ENCODE measurements at places on chromosomes 11 and 22. TPM values are rescaled to one million over a fixed set of nuclear protein-coding genes. Genes with fewer than 3 reads are reported as not detected.
A peak's percentile ranks its signal among the peaks of the same experiment; 100 is the strongest.

DNA sequence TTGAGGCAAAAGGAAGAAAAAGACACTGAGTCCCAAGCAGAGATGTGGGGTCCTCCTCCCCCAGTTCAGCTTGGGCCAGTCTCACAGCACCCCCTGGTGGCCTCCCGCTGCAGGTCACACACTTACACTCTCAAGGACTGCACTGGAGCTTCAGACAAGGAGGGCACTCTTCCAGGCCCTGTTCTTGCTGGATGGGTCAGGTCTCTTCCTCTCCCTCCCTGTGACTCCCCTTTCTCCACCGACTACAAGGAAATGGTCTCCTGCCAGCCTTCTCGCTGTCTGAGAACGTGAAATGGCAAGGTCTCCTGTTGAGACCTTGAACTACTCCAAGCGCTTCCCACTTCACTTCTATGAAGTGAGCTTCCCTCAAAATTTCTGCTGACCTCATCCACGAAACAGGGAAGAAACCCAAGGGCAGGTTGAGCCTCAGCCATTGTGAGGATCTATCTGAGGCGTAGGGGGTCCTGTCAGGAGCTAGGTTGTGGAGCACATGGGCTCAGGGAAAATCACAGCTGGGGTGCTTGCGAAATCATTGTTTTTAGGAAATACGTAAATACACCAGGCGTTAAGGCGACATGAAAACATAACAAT lies 11.2 kb upstream of the IGLL1 start:
- peak; percentile 54 for DNase-seq

- DNase-seq: no peak
Measured at GRCh38 chr22:42799461-42800405, 57.3 kb downstream of the ARFGAP3 start.

The OR51I2 gene
- total RNA-seq: not detected

The ADM2 gene
- 0.18 TPM for total RNA-seq

The TCN1 gene
- total RNA-seq: not detected

GRCh38 chr11:126800009-126800408 lies 200.6 kb downstream of the KIRREL3 start:
- DNase-seq: peak; percentile 66

GRCh38 chr11:71574418-71574817 lies 8.3 kb downstream of the KRTAP5-11 start:
- no peak for DNase-seq

The ALDH3B1 gene
- total RNA-seq: 11.9 TPM

The LRRC32 gene
- 5.2 TPM for total RNA-seq

The GGTLC2 gene
- total RNA-seq: not detected

DNA sequence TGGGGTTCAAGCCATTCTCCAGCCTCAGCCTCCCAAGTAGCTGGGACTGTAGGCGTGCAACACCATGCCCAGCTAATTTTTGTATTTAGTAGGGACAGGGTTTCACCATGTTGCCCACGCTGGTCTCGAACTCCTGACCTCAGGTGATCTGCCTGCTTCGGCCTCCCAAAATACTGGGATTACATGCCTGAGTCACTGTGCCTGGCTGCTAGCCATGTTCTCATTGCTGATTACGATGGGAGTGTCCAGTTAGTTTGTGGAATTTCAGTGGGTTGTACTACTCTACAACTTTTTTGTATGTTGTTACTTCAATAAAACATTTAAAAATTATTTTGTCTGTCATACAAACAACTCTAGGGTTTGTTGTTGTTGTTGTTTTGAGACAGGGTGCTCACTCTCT lies 4.8 kb upstream of the VPS11 start:
- DNase-seq: peak; percentile 69

GRCh38 chr22:44316393-44317122 lies 3.8 kb upstream of the SHISAL1 start:
- no peak for DNase-seq

DNA sequence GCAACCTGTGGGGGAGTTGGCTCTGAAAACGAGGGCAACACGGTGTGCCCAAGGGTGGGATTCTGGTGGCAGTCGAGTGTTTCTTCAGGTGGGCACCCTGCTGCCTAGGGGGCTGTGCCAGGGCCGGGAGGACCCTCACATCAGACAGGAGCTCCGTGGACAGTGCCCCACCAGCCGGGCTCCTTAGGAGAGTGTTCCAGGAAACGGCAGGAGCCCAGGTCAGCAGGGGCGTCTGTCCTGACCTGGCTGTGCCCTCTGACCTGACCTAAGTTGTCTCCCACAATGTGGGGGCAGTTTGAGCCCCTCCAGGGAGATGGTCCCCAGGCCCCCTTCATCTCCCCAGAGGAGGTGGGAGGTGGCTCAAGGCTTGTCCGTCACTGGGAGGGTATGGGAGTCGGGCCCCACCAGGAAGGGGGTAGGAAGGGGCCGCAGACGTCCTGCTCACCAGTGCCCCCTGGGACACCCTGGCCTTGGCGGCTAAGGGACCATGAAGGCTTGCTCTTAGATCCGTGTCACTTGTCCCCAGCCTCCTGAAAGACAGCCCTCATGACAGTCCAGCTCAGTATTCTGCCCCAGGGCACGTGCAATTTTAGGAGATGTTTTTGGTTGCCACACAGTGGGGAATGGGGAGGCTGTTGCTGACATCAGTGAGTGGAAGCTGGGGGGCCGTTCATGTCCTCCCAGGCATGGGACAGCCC lies 32.2 kb upstream of the GAL start:
- no peak for DNase-seq

DNA sequence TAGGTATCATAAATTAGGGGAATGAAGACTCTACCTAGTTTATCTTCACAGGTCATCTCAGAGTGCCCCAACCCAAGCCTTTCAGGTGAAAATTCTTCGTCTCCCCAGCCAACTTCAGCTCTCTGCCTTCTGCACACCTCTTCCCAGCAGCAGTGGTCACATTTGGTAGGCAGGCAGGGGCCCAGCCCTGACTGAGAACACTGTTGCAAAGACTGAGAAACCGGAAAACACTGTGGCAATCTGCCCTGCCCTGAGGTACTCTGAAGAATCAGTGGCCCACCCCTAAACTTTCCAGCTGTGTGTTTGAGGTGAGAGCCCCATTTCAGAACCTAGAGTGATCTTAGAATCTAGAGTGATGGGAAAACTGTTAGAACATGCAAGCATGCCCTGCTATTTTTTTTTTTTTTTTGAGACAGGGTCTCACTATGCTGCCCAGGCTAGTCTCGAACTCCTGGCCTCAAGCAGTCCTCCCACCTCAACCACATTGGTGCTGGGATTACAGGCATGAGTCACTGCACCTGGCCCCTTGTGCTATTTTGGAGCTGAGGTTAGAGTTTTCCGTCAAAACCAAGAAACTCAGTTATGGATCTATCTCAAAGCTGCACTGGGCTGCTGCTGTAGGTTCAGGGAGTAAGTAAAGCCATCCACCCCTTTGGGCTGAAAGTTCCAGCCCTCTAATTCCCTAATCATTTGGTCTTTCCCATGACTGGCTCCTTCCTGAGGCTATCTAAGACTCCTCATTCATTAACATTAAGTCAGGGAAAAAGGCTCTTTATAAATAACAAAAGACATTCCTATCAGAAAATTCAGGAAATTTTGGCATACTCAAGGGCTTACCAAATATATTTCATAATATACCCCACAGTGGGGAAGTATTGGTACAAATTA lies 1.7 kb upstream of the LDHA start:
- no peak for DNase-seq

DNA sequence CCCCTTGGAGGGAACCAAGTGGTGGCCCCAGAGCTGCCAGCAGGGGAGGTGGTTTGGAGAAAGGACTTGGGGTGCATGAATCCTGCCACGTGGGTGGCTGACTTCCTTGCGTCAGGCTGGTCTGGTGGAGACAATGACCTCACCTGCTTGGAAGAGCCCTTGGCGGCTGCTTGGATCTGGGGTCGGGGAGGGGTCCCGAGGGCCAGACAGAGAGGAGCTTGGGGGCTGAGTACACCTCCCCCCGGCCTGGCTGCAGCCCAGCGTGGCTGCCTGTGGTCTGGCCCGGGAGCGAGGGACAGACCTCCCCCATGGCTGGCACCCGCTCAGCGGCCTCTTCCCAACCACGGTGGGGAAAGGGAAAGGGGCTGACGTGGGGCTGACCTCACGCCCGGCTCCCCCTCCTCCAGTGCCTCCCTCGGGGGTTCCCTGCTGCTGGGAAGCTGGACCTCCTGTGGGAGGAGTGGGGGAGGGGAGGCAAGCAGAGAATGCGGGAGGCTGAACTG lies 13.8 kb downstream of the LIF start:
- DNase-seq: no peak

GRCh38 chr11:87432022-87432421 lies 394.3 kb downstream of the TMEM135 start:
- peak; percentile 66 for DNase-seq

GRCh38 chr11:70448983-70449567 lies 50.7 kb downstream of the CTTN start:
- DNase-seq: no peak

DNA sequence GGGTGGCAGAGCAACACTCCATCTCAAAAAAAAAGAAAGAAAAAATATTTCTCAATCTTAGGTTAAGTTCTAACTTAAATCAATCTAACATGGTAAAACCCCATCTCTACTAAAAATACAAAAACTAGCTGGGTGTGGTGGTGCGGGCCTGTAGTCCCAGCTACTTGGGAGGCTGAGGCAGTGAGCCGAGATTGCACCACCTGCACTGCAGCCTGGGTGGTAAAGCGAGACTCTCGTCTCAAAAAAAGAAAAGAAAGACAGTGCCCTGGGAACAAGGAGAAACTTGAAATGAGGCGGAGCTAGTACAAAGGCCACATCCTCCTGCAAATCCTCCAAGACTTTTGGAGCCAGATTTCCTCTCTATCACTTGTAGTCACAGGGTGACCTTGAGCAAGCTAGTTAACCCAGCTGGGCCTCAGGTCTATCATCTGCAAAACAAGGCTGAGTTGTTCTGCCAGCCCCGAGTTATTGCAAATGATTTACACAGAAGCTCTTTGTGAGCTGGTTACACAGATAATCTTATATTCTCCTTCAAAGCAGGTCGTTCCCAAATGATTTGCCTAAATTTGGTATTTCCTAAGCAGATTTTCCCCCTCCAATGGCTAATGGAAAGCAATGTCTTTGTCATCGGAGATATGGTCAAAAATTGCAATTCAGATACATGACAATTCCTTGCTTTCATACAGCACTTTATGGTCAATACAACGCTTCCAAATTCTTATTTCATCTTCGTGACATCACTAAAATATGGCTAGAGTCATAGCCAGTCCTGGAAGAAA lies 1.9 kb downstream of the ANKRD54 start:
- no peak for DNase-seq

DNA sequence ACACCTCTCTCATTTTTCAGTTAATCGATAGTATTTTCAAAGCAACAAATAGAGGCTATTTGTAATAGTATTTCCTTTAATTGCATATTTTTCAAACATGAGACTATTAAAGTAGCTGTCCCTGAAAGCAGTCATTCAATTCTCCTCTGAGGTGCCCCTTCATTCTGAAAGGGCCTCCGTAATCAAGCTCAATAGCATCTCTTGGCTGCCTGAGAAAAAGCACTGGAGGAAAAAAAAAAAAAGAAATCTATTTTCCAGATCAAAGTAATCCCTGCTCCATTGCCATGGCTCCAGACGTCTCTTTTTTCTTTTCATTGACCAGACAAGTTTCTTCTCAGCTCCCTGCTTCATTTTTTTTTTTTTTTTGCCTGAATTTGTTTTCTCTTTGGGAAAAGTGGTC lies 154.5 kb upstream of the BLID start:
- DNase-seq: no peak

- DNase-seq: peak; percentile 59
Measured at GRCh38 chr22:30920407-30920806, 48.2 kb downstream of the MORC2 start.

DNA sequence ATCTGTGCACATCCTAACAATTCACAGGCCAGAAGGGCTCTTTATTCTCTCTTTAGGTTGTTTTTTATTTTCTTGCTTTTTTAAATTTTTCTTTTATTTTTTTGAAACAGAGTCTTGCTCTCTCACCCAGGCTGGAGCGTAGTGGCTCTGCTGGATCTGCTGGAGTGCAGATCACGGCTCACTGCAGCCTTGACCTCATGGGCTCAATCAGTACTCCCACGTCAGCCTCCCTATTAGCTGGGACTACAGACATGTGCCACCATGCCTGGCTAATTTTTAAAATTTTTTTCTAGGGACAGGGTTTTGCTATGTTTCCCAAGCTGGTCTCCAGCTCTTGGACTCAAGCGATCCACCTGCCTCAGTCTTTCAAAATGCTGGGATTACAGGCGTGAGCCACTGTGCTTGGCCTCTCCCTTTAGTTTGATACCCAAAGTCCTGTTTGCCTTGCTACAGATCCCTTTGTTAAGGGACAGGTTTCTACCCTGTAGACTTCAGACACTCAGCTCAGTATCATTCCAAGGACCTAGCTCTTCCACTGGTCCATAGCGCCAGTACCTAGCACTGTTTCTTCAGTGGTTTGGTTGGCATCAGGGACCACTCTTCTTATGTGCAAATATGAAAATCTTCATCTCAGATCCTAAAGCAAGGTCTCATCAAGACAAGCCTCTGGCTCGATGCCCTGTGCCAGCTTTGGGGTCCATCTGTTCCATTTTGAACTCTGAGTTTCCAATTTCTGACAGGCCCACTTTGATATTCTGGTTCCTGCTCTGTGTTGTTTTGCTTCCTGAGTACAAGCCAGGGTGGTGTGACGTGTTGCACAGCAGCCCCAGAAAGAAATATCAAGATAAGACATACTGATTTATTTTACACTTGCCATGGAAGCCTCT lies 211.7 kb downstream of the FAT3 start:
- no peak for DNase-seq

DNA sequence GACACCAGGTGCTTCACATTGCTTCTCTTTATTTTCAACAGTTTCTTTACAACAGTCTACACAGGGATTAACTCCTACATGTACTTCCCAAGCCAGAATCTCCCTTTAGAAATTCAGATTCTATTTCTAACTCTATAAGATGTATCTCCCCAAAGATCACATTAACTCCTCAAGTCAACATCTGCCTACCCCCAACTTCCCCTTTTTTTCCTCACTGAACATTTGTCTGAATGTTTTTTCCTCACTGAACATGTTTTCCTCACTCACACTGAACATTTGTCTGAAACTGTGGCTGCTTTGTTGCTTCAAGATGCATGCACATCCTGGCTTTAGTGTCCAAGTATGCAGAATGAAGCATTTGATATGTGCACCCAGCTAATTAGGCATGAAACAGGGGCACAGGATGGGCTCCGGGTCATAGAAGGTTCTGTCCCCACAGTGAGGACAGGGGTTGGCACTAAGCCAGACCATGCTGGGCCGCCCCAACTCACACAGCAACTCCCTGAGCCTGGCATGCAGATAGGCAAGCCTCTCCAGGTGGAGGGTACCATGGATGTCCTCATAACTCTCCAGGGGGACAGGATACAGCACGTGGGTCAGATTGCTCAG lies 11.3 kb downstream of the PRAME start:
- no peak for DNase-seq

- no peak for DNase-seq
Measured at GRCh38 chr11:64101461-64101860, 64.5 kb downstream of the MACROD1 start.

GRCh38 chr11:62269654-62270278 lies at the start of gene SCGB2A2:
Gene SCGB2A2 (plus strand): TSS chr11:62270158. CDS start chr11:62270217, 59 bp downstream.
- DNase-seq: no peak

GRCh38 chr11:119266063-119266462 lies 50.9 kb downstream of the MCAM start:
- no peak for DNase-seq

GRCh38 chr11:27570542-27570941 lies 64.0 kb upstream of the LIN7C start:
- DNase-seq: no peak

Measured in IMR-90 (cell line).